ENCODE measurements at places on chromosomes 4 and X. TPM values are rescaled to one million over a fixed set of nuclear protein-coding genes. Genes with fewer than 3 reads are reported as not detected.

DNA sequence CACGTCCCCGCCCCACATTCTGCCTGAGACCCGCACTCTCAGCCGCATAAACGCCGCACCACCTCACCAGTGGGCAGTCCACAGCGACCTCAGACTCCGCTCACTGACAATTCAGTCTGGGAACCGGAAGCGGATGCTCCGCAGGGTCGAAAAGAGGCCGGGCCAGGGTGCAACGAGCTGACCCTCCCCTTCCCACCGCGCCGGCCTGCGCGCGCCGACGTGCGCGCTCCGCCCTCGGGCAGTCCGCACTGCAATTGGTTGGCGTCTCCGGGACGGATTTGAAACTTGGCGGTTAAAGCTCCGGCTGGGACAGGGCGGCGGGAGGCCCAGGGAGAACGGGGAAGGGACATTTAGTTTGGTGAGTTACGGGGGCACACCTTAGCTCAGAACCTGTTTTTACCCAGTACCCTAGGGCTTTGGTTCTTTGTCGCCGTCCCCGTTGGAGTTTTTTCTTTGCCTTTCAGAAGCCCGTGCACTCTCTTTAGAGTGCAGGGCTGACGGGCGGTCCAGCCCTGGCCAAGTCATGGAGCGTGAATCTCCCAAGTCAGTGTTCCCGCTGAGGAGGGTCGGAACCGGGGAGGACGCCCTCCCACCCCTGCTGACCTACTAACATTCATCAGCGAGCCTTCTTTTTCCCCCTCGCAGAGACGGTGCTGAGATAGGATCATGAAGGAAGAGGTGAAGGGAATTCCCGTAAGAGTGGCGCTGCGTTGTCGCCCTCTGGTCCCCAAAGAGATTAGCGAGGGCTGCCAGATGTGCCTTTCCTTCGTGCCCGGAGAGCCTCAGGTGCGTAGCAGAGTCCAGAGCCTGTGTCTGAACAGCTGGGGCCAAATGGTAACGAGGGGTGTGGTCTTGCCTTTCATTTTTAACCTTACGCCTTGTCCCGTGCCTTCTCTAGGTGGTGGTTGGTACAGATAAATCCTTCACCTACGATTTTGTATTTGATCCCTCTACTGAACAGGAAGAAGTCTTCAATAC lies at the start of the genes KIF4A and PDZD11:
TSS of gene KIF4A (plus strand) at position 312 of the 978 bp plus-strand sequence. CDS start at position 667, 355 bp downstream.
TSS of gene PDZD11 (minus strand) at position 135 of the 978 bp plus-strand sequence. CDS start 586 bp downstream, outside the sequence.
- DNase-seq, result peak; percentile 81

The TKTL2 gene
- total RNA-seq, result not detected

DNA sequence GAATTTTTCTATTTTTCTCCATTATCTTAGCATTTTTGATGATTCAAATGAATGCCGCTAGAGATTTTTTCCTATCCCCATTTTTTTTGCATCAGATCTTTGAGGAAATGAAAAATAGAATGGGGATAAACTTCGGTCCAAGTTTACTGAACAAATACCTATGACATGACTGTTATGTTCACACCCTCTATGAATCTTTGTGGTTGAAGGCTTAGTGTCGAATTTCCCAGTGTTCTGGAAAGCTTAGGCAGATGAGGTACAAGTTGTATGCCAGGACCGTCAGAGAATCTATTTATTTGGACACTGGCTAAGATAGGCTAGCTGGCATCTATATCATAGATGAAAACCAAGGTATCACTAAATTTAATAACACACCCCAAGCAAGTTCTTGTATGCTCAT lies 123.4 kb downstream of the SPCS3 start:
- no peak for DNase-seq

GRCh38 chr4:166458756-166459155 lies 585.7 kb downstream of the TLL1 start:
- no peak for DNase-seq

DNA sequence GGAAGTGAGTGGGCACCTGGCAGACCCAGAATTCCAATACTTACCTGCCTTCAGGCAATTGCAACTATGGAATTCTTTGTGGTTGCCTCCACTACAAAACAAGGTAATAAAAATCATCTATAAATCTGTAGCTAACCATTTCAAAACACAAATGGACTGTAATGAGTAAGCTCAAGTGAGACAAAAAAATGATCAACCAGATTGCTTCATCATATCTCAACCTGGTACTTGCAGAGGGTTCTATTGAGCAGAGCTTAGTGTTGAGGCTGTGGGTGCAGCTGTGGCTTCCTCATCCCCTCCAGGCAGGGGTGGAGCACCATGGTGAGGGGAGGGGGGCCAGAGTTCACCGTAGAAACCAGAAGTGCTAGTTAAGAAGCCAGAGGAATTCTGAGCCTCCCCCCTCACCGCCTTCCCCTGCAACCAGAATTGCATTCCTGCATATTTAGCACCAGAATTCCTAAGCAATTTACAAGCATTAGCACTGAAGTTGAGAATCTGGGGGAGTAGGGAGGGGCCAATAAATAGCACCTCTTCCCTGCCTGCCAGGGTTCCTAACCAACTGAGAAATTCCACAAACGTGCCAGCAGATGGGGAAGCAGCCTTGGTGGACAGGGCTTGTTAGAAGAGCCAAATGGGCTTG lies 11.5 kb downstream of the CTAG1A start:
- no peak for DNase-seq

GRCh38 chrX:35809781-35810180 lies 11.6 kb downstream of the MAGEB16 start:
- DNase-seq, result no peak

GRCh38 chr4:145731028-145731427 lies 51.1 kb downstream of the C4orf51 start:
- no peak for DNase-seq

All from Right ventricle myocardium inferior (tissue), 1 donor.